ENCODE measurements at places on chromosomes 12 and 14. TPM values are rescaled to one million over a fixed set of nuclear protein-coding genes. Genes with fewer than 3 reads are reported as not detected.

CELA1 gene
- total RNA-seq = not detected

GEMIN2 gene
- total RNA-seq = 10.2 TPM

PRR4 gene
- 5.4 TPM for total RNA-seq

DNA sequence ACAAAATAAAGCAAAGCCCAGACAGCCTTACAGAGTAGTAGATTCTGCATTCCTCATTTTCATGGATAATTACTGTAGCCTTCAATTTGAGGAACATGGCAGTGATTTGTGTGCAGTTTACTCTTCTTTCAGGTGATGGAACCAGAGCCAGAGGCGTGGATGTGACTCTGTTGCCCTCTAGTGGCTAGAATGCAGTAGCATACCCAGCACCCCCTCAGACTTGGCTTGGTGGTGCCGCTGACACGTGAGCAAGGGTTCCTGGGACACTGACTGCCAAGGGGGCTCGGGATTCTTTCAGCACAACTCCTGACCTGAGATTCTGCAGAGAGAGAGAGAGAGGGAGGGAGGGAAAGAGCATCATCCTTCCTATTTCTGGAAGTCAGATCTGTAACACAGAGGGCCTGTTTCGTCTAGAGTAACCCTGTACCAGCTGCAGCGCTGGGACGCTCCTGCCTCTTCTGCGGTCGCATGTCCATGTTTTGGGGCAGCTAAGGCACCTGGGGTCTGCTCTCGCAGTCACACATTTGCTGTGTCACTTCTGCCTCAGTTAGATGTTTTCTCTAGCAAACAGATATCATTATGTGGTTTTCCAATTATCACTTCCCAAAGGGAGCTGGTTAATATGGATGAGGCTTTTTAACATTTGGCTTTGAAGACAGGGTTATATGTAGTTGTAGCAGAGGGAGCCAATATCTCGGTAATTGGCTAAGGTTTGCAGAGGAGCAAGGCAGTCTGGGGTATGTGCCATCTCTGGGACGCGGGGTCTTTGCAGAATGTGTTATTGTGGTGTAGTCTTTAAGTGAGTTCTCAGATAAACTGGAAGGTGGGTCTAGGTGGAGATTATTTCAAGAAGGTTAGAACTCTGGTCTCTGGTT is 428.1 kb downstream of the NRXN3 start:
- no peak for DNase-seq

DNA sequence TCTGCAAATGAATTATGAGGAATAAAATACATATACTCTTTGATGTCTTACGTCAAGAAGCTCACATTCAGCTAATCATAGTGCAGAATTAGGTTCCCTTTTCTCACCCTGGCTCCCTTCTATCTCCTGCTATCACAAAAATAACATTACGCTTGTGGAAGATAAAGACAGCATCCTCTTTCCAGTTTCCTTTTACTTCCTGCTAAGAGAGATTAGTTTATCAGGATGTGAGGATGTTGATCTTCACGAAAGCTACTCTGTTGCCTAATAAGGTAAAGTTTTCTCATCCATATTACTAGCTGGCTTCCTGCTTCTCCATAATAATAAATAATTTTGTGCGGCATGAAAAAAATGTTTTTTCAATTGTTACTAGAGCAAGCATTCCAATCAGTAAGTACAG is 217.7 kb upstream of the DCN start:
- no peak for DNase-seq

DNA sequence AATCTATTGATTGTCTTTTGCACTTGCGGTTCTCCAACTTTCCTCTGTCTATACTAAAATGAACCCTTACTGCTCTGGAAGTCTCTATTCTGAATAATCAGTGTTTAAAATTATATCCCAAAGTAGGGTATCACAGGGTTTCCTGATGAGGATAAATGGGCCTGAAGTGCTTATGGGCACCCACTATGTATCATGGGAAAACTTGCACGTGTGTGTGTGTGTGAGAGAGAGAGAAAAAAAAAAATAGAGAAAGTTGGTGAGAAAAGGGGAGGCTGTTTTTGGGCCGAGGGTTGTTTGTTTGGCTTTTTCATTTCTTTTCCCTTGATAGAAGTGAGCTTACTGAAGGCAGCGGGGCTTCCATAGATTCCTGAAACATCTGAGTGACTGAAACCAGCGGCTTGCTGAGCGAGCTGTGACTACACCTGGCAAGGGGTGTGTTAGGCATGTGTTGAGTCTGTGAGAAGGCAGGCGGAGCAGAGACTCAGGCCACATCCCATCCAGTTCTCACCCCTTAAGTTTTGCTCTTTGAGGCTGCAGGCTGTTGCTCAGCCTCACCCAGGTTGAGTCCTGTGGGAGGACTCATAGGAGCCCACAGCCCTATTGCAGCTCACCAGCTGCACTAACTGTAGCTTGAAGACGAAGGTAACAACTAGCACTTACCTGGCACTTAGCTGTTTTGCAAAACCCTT is 17.2 kb downstream of the PPFIBP1 start:
- no peak for DNase-seq

DNA sequence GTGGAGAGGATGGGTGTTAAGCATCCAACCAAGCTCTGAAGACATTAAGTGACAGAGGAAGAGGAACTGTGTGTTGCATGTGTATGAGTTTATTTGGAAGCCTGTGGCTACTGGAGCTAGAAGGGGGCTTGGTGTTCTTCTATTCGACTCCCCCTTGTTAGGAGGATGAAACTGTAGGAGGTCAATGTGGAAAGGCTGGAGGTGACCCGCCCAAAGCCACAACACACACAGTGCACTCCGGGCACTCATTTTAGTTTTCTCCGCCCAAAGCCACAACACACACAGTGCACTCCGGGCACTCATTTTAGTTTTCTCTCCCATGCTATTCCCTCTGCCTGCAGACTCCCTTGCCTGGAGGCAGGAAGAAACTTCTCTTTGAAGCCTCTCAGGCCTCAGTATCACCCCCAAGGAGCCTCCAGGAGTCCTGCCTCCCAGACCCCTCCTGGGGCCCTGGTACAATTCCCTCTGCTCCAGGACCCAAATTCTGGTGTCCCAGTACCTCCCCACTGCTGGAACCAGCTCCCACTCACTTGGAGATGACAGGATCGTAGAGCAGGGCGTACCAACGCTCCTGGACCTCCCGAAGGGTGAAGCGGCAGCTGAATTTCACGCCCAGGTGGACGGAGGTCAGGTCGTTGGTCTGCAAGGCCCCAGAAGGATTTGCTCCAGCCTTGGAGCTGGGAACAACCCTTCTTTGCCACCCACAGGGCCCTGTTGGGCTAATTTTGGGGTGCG is 3.8 kb downstream of the MCRS1 start:
- DNase-seq = no peak

Measured in Peyer's patch (tissue), 4 donors.